ENCODE measurements at places on chromosomes 12 and 14.

DNA sequence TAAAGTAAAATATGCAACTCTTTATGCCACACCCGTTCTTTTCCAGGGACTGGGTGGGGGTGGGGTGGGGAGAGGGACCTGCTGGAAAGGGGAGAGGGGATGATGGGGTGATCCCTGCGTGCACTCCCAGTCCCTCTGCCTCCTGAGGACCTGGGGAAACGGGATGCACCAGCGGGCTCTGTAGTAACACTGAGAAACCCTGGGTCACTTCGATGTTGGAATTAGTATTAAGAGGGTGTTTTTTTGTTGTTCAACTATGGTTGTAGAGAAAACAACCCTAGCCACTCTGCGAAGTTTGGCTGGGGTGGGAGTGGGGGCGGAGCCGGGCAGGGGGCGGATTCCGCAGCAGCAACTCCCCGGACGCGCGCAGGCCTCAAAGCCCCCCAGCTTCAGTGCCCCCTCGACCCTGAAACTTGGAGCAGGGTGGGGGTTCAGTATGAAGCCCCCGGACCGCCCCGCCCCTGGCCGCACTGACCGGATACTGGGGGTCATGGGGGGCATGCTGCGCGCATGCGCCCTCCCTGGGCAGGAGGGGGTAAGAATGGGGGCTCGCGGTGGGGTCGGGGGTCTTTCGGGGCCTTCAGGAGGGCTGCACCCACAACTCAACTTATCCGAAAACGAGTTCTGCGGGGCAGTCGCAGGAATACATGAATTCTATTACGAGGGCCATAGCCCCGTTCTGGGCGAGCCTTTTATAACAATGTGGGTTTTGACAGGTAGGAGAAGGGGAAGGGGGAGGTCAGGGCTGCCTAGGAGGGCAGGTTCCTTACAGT, 1.3 kb upstream of the ARHGEF25 start:
- peak; percentile 70 for DNase-seq

DNA sequence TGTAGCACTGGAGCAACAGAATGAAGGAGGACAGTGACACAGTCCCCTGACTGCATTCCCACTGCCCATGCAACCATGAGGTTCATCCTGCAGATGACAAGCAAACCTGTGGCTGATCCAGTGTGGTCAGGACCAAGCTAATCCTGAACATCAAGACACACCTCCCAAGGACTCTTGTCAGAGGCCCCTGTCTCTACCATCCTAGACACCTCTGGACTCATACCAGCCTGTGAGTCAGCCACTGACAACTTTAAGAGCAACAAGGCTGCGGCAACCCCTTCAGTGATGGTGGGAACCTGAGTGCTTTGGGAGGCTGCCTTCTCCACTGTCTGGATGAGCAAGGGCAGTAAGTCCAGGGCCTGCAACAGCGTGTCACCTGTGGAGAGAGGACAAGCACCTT, 24.6 kb downstream of the GCN1 start:
- DNase-seq: no peak

DNA sequence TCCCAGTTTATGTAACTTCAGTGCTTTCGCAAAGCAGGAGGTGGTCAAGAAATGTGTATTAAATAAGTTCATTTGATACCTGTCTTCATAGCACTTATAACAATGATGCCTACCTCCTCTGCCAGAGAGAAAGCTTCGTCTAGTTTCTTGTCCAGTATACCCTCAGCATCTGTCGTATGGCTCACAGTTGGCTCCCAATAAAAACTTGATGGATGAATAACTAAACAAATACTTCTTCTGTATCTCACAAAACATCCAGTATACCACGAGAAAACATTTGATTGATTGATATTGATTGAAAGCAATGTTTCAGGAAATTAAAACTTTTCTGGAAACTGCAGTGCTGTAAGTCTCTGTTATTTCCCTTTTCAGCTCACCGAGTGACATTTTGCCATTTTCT, 26.9 kb upstream of the PTGDR start:
- no peak for DNase-seq

DNA sequence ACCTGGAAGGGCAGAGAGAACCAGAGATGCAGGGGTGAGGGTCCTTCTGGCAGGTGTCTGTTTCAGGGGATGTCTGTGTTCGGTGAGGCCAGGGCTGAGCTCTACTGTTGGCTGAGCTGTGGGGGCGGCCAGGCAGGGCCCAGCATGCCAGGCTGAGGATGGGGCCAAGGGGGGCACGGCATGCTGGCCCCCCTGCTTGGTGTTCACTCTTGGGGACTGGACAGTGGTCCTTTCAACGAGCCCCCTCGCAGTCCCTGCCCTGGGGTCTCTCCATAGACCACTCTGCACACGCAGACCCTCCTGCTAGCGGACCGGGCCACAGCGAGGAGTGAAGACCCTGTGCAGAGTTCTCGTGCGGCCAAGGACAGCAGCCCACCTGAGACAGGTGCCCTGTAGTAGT, 56.3 kb downstream of the KIF26A start:
- DNase-seq: no peak

- DNase-seq: no peak
Observed at GRCh38 chr12:31796270-31796951, 67.6 kb upstream of the AMN1 start.

DNA sequence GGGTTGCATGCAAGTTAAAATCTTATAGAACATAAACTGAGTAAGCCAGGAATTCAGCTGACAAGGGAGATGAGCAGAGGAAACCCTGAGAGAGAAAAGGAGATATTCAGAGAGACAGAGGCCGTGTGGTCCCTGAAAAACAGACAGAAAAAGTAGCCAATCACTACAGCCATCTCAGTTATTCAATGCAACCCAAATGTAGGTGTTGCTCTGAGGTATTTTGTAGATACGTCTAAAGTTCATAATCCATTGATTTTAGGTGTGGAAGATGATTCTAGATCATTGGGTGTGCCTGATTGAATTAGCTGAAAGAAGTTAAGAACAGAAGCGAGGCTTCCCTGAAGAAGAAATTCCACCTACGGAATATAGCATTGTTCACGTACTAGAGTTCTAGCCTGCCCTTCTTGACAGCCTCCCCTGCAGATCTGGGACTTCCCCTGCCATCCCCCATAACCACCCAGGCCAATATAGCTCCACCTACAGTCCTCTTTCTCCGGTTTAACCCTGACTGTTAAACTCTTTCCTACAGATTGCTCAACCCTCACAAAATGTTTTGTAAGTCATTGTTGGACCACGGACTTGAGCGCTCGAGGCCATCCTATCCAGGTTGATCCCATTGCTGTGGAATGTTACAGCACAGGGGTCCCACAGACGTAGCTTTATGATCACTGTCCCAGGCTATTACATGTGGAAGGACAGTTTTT, 21.7 kb downstream of the AICDA start:
- no peak for DNase-seq

DNA sequence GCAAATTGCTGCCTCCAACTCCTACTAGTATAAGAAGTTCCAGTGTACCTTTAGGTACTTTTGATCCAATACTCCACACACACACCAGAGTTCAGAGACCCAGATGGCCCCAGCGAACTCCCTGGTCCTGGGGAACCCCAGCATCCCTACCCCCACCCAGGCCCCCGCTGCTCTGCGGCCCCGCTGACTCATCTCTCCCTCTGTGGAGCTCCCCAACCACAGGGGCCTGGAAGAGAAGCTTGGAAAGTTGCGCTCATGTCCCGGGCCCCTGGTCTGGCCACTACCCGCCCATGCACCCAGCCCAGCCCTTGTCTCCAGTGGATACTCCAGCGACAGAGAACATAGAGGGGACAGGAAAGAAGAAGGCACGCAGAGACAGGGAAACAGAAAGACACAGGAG, 4.2 kb upstream of the SP7 start:
- DNase-seq: no peak

- DNase-seq: no peak
Observed at GRCh38 chr12:132124766-132125425, 19.2 kb downstream of the DDX51 start.

DNA sequence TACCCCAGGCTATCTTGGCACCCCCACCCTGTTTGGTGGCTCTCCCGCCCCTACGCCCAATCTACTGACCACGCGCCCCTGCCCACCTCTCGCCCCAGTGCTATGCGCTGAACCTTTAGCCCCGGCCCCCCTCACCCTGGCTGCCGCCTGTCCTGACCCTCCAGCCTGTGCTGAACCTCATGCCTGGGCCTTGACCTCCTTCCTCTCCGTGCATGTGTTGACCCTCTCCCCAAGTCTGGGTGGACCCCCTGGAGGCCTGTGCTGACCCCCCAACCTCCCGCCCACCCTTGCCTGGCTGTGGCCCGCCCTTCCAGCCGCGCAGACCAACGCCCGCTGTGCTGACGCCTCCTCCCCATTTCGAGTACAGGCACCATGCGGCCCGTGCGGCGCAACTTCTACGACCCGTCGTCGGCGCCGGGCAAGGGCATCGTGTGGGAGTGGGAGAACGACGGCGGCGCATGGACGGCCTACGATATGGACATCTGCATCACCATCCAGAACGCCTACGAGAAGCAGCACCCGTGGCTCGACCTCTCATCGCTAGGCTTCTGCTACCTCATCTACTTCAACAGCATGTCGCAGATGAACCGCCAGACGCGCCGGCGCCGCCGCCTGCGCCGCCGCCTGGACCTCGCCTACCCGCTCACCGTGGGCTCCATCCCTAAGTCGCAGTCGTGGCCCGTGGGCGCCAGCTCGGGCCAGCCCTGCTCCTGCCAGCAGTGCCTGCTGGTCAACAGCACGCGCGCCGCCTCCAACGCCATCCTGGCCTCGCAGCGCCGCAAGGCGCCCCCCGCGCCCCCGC, 20.7 kb downstream of the DTX1 start:
- DNase-seq: no peak

GRCh38 chr12:117967512-117967911, 1.3 kb downstream of the KSR2 start:
- DNase-seq: no peak

DNA sequence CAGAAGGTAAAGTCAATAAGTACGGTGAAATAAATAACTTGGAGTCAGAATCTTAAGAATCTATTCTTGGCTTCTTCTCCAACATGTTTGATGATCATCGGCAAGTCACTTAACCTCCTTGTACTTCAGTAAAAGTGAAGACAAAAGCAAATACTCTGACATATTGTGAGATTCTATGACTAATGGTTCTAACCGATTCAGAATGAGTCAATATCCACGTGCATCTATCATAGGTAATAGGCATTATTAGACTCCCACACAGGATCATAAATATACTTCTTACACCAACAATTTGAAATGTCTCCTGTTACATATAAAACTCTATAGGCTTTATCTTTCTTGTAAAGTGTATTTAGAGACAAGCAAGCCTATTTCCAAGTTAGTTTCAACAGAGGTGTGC, 144.4 kb upstream of the ATXN7L3B start:
- DNase-seq: no peak

- DNase-seq: no peak
Observed at GRCh38 chr14:35458442-35458841, 53.9 kb upstream of the NFKBIA start.

DNA sequence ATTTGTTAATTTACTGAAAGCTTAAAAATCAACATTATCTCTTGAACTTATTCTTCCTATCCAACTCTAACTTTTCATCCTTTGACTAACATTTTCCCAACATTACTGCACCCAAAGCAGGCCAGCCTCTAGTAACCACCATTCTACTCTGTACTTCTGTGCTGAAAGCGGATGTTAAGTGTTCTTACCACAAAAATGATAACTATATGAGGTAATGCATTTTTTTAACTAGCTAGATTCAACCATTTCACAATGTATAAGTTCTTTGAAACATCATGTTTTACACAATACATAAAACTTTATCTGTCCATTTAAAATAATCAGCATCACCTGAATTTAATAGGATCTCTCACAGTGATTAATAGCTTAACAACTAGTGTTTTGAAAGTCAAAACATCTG, 468.5 kb upstream of the MGAT4C start:
- no peak for DNase-seq

GRCh38 chr12:6450869-6451347, 934 bp upstream of the TAPBPL start:
- no peak for DNase-seq

DNA sequence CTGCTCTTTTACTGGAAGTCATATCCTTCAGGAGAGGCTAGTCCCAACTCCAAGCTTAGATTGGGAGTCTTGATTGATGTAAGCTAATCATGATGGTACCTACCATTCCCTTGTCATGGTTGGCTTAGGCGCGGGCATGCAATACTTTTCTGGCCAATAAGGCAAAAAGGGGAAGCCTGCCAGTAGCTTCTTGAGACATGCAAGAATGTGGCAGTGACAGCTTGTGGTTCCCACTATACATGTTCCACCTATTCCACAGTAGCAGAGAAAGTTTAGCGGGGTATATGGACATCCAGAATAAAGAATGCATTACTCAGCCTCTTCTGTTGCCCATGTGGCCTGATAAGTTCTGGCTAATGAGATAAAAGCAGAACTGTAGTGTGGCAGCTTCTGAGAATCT, 55.0 kb downstream of the AP5M1 start:
- DNase-seq: no peak

- DNase-seq: no peak
Observed at GRCh38 chr14:26594756-26595545, 2.9 kb downstream of the NOVA1 start.

DNA sequence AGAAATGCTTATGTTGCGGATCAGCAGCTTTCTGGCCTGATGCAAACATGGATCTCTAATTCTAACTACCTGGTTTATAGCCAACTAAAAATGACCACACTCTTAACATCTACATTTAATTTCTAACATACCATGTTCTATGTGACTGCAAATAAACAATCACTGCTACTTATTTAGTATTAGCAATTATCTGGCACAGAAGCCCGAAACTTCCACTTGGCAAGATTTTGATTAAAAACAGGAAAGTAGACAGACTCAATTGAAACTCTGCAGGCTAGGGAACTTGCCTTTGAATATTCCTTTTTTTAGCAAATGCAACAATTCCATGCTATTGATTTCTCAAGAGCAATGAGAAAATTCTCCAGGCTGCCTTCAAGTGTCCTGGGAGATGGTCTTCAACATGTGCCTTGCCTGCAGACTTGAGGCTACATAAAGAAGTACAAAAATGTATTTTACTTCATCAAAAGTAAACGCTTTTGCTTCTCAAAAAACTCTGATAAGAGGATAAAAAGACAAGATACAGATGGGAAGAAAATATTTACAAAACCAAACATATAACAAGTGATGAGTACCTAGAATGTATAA, 9.1 kb upstream of the TMCC3 start:
- DNase-seq: no peak

GRCh38 chr14:23469906-23470403, 452 bp downstream of the NGDN start:
- DNase-seq: no peak

- DNase-seq: peak; percentile 65
Observed at GRCh38 chr14:75648066-75648838, 12.4 kb downstream of the ERG28 start.

GRCh38 chr14:101774814-101775213, 13.3 kb downstream of the PPP2R5C start:
- DNase-seq: no peak

- DNase-seq: no peak
Observed at GRCh38 chr12:23533265-23533664, 416.2 kb downstream of the SOX5 start.

- no peak for DNase-seq
Observed at GRCh38 chr14:69841656-69842055, 37.6 kb upstream of the SMOC1 start.

GRCh38 chr12:127054531-127054930, 1212.4 kb upstream of the TMEM132C start:
- no peak for DNase-seq

- peak; percentile 89 for DNase-seq
Observed at GRCh38 chr14:90382491-90383125, 14.2 kb upstream of the CALM1 start.

All from right hindlimb (tissue), 1 donor.